ENCODE measurements at places on chromosomes 2 and 18.

- DNase-seq = no peak
These were observed 193.8 kb downstream of the LRRTM4 start for GRCh38 chr2:77328134-77328931.

DNA sequence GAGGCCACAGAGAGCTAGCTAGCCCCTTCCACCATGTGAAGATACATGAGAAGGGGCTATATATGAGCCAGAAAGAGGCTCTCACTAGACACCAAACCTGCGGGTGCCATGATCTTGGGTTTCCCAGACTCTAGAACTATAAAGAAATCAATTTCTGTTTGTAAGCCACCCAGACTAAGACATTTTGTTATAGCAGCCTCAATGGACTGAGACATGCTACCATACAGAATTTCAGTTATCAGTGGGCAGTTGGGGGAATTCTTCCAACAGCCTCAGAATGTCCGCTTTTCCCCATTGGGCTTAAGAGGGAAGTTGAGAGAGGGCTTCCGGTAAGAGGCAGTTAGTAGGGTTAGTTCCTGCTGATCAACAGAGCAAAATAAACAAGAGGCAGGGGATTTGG is 39.2 kb downstream of the TNP1 start:
- DNase-seq = no peak

- no peak for DNase-seq
These were observed 123.4 kb upstream of the COL3A1 start for GRCh38 chr2:188850786-188851185.

- no peak for DNase-seq
These were observed 89.2 kb upstream of the CD226 start for GRCh38 chr18:70036771-70037347.

GRCh38 chr2:24830351-24830750 is 37.1 kb downstream of the CENPO start:
- peak; percentile 10 for DNase-seq

- DNase-seq = peak; percentile 33
These were observed 49.0 kb downstream of the PLEKHB2 start for GRCh38 chr2:131154071-131154531.

Data from HCT116 (cell line).